ENCODE measurements at places on chromosomes 1 and 21.

DNA sequence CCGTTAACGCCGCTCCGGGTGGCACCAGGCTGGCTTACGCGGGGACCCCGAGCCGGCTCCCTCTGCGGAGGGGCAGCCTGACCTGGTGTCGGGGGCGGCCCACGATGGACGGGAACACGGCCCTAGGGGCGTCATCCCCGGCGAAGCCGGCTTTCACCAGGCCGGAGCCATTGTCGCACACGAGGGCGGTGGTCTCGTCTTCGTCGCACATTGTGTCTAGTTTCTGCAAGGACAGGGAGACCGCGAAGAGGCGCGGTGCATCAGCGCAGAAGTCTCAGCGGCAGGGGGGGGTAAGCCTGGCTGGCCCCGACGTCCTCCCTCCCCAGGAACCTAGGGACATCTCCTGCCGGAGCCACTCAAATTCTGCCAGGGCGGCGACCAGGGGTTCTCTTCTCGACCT, 989 bp downstream of the ACTA1 start:
- DNase-seq, result no peak

DNA sequence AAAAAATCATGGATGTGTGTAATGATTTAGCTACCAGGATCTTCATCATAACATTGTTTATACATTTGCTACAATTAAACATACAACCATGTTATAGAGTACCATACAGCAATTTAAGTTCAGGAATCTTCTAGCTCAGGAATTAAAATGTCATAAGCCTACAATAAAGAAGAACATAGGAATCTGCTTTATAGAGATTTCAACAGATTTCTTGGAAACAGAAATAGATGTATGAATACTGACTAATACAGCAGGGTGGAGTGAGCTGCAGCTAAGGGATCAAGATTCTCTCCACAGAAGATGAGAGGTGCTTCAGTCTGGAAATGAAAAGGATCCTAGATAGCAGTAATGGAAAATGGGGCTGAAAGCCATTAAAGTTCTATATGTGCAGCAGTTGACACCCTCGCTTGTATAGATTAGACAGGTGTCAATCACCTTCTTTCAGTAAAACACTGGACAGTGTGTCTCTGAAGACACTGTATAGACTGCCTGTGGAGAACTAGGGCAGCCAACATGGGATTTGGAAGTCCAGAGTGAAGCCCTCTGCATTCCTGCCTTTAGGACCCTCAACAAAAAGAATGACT, 73.9 kb downstream of the DNTTIP2 start:
- DNase-seq, result no peak

DNA sequence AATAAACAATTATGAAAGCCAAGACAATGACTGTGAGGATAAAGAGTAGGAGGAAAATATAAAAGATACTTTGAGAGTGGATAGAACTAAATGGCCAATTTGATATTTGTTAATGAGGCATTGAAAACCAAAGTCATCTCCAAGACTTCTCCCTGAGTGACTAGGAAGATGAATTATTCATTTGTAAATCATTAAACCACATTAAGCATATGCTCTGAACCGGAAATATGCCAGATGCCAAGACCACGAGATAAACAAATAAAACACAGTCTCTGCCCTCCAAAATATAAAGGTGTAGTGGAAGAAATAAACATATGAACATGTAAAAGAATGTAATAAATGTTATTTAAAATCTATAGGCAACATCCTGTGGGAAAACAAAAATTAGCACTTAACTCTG, 78.8 kb downstream of the MRPL39 start:
- no peak for DNase-seq

DNA sequence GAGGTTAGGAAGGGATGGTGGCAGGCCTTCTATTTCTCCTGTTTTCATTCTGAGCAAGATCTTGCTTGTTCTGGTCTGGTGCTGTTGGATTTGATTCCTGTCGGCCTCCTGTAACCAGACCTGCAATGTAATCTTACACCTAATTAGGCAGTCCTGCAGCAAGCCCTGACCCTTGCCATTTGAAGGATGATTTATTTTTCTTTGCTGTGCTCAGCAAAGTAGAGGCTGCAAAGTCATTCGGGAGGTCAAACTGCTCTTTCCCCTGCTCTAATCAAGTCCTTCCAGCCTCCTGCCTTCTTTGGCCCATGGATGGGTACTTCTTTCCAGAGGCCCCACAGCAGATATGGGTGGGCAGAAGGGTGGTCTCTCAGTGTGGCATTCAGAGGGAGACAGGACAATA, 417.7 kb upstream of the USP24 start:
- DNase-seq, result no peak

DNA sequence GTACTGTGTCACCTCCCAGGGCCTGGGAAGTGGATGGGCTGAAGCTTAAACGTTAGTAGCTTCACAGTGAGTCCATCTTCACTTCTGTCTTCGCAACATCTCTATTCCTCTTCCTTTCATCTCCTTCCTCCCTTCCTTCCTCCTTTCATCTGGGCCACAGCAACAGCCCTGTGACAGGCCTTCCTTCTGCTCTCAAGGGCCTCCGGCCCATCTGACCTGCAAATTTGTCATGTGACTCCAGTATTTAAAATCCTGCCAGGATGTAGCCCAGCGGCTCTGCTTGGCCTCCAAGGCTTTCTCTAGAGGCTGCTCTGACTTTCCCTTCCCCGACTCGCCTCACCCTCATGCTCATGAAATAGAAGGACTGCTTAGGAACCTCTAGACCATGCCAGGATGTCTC, 10.9 kb upstream of the BATF3 start:
- peak; percentile 31 for DNase-seq

GRCh38 chr1:170075186-170075585, 691 bp upstream of the KIFAP3 start:
- no peak for DNase-seq

DNA sequence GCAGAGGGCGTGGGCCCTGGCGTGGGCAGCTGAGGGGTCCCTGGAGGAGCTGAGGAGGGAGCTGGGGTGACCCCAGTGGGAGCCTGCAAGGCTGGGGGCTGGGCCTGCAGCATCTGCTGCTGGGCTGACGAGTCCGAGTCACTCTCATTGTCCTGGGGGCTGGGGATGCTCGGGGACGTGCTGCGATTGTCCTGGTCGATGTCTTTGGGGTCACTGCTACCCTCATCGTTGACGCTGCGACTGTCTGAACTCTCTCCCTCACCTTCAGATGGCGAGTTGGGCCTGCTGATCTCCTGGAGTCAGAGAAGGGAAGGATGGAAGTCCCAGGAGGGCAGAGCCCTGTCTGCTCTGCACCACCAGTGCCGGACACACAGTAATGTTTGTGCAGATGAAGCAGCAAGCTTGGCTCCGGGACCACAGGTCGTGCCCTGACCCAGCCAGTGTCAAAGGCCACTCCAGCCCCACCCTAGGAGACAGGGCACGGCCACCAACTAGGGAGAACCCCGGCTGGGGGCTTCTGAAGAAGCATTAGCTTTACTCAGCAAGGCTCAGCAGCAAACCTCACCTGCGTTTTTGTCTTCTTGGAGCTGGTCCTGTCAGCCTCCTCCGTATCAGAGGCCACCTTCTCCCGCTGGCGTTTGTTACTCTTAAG, 43.4 kb downstream of the SLC45A1 start:
- DNase-seq, result no peak

DNA sequence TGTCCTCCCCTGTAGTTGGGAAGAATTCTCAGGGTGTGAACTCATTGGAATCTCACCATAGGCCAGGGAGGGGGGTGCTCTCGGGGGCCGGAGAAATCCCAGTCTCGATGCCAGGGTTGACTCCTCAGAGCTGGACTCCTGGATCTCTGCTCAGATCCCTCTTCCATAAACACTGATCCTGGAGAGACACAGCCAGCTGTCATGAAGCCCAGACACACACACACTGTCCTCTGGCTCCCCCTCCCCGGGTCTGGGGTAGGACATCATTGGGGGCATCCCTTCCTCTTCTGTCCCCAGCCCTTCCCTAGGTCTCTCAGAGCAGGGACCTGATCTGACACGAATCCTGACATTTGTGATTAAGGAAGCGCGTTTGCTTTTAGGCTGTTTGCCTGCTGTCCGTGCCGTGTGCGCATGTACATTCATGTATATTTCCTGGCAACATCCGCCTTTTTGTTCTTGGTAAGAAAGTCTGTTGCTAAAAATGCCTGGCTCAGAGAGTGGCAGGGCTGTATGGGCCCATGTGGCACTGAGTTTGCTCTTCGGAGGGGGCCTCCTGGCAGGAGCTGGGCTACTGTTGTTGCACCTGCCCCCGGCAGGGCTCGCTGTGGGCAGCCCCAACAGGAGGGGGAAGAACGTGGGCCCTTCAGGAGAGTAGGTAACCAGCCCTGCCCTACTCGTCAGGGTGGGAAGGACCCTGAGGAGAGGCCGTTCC, 45.4 kb upstream of the SELENON start:
- DNase-seq, result no peak

- DNase-seq, result no peak
Observed at GRCh38 chr1:212162635-212163034, 122.6 kb upstream of the PPP2R5A start.

DNA sequence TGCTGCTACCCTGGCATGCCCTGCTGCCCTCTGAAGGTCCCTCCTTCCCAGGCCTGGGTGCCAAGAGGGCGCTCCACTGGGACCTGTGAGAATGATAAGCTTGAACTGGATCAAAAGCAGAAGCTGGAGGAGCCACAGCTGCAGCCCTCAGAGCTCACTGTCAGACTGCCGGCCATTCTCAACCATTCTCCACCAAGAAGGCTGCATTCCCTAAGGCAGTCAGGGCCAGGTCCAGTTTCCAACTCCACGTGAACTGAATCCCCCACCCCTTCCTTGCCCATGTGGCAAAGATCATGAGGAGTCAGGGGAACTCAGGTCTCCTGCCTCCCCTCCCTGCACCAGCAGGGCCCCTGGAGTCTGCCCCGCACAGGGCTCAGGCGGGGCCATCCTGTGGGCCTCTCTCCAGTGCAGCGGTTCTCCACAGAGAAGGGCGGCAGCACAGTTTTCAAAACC, 19.5 kb downstream of the SLC1A7 start:
- no peak for DNase-seq

- DNase-seq, result no peak
Observed at GRCh38 chr21:32543975-32544374, 41.3 kb downstream of the TCP10L start.

DNA sequence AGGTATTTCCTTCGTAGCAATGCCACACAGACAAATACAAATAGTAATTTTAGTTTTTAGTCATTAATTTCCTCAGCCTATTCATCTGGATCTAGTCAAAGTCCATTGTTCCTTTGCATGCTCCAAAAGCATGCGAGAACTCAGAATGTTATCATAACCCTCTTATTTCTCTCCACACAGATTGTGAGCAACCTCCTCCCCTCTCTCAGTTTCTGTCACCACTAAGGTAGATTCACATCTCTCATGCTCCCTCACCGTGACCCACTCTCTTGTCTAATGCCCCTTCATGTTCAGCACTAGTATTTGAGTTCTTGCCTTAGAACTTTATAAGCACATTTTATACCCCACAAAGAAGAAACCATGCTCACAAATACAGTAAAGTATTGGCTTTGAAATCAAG, 582.4 kb downstream of the PLA2G4A start:
- DNase-seq, result no peak

GRCh38 chr1:89629146-89629545, 3.8 kb upstream of the LRRC8C start:
- DNase-seq, result no peak

GRCh38 chr1:54227091-54227602, 27.2 kb downstream of the MRPL37 start:
- DNase-seq, result no peak

DNA sequence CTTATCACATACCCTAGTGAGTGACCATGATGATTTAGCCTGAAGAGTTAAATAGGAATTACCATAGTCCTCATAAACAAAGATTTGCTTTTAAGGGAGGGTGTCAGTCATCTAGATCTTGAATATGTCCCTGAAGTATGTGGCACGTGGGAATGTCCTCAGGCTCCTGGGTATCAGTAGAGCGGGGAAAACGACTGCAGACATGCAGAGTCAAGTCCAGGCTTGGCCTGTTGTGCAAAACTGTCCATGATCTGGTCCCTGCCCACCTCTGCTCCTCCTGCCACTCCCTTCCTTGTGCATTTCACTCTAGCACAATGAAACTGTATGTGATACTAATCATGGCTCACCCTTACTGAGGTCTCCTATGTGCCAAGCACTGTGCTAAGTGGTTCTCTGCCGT, 12.9 kb downstream of the MOV10 start:
- no peak for DNase-seq

GRCh38 chr1:85553416-85554335, 26.9 kb upstream of the CCN1 start:
- DNase-seq, result no peak

- DNase-seq, result no peak
Observed at GRCh38 chr21:37244501-37245095, 22.5 kb downstream of the VPS26C start.

DNA sequence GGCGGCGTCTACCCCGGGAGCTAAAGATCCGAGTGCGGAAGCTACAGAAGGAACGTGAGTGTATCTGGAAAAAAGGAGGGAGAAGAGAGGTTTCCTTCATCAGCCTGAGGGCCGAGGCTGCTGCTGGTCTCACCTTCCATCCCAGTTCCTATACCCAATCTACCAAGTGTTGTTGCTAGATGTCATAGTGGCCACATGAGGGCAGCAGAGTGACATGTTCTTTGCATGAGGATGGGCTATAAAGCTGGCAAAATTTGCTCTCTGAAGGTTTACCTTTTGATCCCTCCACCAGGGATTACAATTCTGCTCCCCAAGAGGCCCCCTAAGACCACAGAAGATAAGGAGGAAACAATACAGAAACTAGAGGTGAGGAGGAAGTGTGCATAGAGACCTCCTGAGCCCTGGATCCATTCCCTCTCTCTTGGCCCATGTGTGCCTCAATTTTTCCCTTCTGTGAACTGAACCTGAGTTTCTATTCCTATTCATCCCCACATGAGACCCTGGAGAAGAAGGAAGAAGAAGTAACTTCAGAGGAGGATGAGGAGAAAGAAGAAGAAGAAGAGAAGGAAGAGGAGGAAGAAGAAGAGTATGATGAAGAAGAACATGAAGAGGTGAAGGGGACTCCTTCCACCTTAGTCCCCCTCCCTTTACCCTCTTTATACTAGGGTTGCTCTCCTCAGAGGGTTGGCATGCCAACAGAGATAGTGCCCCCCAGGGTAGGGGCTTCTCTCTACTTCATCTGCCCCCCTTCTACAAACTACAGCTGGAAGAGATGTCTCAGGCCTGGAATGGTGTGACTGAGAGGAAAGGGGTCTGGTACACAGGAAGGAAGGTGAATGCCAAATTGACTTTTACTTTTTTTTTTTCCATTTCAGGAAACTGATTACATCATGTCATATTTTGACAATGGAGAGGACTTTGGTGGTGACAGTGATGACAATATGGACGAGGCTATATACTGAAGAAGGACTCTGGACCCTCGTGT, 13.3 kb downstream of the POLR3GL start:
- peak; percentile 92 for DNase-seq

DNA sequence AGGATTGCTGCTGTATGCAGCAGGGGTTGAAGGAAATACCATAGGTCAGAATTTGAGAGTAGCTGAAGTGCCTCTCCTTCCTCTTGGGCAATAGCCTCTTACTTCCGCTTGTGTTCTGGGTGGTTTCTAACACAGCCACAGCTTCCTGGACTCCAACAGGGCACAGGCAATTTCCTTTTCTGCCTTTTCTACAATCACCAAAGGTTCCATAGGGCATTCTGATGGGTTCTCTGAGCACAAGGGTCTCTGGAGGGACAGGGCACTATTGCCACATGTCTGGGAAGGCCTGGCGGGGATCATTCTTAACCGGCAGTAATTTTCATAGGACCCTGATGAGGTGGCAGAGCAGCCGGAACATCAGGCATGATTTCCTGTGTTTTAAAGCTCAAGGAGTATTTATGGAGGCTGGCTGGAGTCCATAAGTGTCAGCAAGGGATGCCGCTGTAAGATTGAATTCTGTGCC, 5.5 kb upstream of the AGTRAP start:
- DNase-seq, result peak; percentile 77

GRCh38 chr1:223515926-223516325, 122.7 kb downstream of the CCDC185 start:
- DNase-seq, result no peak

All from pons (tissue), 1 donor.